Activated T-helper 17 cell treated with anti-CD3 and anti-CD28 coated beads, Interleukin-2, amount 50 U/mL, for 72 hours (primary cell): ENCODE measurements at places on chromosomes 12 and 14. TPM values are rescaled to one million over a fixed set of nuclear protein-coding genes. Genes with fewer than 3 reads are reported as not detected.

- ATAC-seq: peak; percentile 43
These were observed 811 bp upstream of the FBRSL1 start for GRCh38 chr12:132489078-132489601.

The SMARCD1 gene
- total RNA-seq: 57.3 TPM

DNA sequence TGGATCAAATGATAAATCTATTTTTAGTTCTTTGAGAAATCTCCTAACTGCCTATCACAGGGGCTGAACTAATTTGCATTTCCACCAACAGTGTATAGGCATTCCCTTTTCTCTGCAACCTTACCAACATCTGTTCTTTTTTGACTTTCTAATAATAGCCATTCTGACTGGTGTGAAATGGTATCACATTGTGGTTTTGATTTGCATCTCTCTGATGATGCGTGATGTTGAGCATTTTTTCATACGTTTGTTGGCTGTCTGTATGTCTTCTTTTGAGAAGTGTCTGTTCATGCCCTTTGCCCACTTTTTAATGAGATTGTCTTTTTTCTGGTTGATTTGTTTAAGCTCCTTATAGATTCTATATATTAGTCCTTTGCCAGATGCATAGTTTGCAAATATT, 67.1 kb downstream of the IFNG-AS1 start:
- ATAC-seq: no peak

The KRT77 gene
- not detected for total RNA-seq

GRCh38 chr12:40634517-40635131, 57.6 kb upstream of the CNTN1 start:
- ATAC-seq: no peak

- no peak for ATAC-seq
These were observed 94.2 kb upstream of the CEP83 start for GRCh38 chr12:94553875-94554274.

The CLEC4D gene
- total RNA-seq: not detected

DNA sequence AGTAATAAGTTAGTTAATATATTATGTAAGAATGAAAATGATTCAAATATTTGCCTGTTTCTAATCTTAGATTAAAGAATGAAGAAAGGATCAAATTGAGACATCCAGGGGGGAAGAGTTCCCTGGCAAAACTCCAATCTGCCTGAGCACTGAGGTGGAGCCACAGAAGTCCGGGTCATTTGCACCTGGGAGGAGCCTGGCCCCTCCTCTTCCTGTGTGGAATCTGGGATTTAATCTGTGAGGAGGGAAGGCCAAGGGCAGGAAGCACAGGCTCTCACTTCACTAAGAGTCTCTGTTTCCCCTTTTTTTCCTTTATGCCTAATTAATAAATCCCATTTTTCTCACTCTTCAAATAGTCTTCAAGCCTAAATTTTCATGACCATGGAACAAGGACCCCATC, 599.5 kb downstream of the FLRT2 start:
- ATAC-seq: no peak

The PRPH gene
- total RNA-seq: not detected

The KRT75 gene
- not detected for total RNA-seq

The KERA gene
- total RNA-seq: not detected

The CCDC184 gene
- 0.69 TPM for total RNA-seq

- no peak for ATAC-seq
These were observed 1218.7 kb downstream of the VRK1 start for GRCh38 chr14:98015921-98016320.

DNA sequence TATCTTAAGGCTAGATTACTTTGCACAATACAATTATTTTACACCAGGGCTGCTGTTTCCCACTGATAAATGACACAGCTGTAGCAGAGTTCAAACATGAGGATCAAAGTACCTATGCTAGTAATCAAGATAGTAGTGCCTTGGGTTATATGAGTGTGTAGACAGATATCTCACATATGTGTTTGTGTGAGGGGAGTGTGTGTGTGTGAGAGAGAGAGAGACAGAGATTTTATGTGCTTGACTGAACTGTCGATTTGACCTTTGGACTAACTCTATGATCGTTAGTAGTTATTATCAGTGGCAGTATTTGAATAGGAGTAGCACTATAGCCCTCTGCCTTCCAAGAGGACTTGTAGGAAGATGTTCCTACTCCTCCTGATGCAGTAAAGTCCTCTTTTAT, 15.5 kb downstream of the PLEKHA5 start:
- no peak for ATAC-seq

DNA sequence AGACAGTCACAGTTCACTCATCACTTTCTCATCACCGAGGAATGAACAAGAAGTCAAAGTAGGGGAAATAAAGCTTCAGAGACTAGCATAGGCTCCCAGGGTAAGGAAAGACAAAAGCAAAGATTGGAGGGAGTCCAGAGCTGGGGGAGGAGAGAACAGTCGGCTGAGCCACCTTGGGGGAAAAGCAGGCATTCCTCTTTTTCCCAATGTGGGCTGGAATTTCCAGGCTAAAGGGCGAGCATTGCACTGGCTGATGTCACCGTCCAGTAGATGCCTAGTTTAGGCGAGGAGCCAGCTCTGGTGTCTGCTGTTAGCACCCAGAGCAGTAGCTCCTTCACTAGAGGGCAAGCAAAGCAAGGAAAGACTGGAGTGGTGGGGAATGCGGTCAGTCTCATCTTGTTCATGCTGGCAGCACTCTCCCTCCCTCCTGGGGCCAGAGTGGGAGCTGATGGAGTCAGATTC, 8.5 kb upstream of the KRT75 start:
- no peak for ATAC-seq

DNA sequence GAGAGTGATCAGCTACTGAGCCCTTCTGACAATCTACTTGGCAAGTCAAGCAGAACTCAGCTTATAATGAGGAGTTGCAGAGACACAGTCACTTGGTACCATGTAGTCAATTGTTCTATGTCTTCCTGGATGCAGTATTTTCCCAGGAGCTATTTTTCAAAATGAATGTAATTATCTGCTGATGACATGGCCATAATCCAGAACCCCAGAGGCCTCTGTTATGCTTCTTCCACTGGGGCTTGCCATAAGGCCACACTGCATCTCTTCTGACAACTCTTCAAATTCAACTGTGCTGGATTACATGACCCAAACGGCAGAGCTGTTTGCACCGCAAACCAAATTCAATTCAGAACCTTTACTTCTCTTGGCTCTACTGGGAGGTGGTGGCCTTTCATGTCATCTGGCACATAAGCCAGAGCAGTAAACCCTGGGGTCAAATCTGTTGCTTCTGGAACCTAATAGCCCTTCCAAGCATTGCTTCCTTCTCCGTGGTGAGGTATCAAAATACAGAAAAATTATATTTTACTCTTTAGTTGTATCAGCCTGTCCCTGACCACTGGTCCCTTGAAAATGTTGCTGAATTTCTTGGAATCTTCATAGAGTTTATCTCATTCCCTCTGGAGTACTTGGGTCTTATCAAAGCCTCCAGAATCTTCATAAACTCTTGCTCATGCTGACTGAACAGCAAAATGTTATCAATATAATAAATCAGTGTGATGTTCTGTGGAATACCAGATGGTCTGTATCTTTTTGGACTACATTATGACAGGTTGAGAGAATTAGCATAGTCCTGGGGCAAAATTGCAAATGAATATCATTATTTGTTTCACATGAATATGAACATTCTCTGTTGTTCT, 79.4 kb upstream of the DCN start:
- no peak for ATAC-seq

The CLEC2D gene
- total RNA-seq: 146 TPM

- peak; percentile 88 for ATAC-seq
These were observed 93.7 kb downstream of the B4GALNT3 start for GRCh38 chr12:553216-554000.

The KRT71 gene
- total RNA-seq: not detected

The RBP5 gene
- not detected for total RNA-seq

The LUM gene
- not detected for total RNA-seq

The CCDC60 gene
- not detected for total RNA-seq

GRCh38 chr14:51939226-51939625, 50.1 kb upstream of the RTRAF start:
- ATAC-seq: no peak
